ENCODE measurements at places on chromosomes 4 and X.

- no peak for DNase-seq
Measured at GRCh38 chr4:107647591-107647990, 72.4 kb downstream of the PAPSS1 start.

- DNase-seq: no peak
Measured at GRCh38 chr4:41687971-41688370, 60.6 kb downstream of the PHOX2B start.

GRCh38 chrX:30702736-30703135, 49.5 kb downstream of the GK start:
- DNase-seq: no peak

GRCh38 chrX:66110112-66110511, 53.9 kb upstream of the HEPH start:
- no peak for DNase-seq

- DNase-seq: no peak
Measured at GRCh38 chr4:25976780-25977179, 62.8 kb downstream of the SMIM20 start.

GRCh38 chrX:19776753-19777152, 110.6 kb downstream of the SH3KBP1 start:
- no peak for DNase-seq

GRCh38 chr4:58761563-58761962, 1651.4 kb upstream of the IGFBP7 start:
- no peak for DNase-seq

- no peak for DNase-seq
Measured at GRCh38 chr4:8435656-8436121, 4.8 kb downstream of the ACOX3 start.

GRCh38 chrX:150088042-150088441, 149.8 kb upstream of the EOLA2 start:
- DNase-seq: no peak

GRCh38 chr4:26021417-26022345, 107.7 kb downstream of the SMIM20 start:
- no peak for DNase-seq
